Activated CD4-positive, alpha-beta T cell treated with anti-CD3 and anti-CD28 coated beads, Interleukin-10, Interleukin-2, amounts not matched to agents 100 ng/mL and 50 ng/mL, durations not matched to agents 16 hours and 8 hours (primary cell): ENCODE measurements at places on chromosomes 11 and 22.

DNA sequence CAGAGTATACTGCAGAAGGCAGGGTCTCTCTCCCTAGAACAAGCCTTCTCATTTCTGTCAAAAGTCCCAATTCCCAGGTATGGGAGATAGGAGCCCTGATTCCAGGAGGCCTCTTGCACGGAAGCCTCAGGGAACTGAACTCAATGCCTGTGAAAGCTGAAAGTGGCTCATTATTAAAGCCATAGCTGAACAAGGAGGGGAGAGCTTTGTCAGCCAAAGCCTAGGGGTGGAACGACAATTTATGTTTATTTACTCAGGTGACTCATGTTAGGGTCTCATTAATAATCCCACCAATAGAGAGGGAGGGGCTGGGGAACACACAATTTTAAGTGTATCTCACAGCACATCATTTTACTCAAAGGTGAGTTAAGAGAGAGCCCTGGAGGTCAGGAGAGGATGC lies 44.9 kb downstream of the DSCAML1 start:
- no peak for DNase-seq

DNA sequence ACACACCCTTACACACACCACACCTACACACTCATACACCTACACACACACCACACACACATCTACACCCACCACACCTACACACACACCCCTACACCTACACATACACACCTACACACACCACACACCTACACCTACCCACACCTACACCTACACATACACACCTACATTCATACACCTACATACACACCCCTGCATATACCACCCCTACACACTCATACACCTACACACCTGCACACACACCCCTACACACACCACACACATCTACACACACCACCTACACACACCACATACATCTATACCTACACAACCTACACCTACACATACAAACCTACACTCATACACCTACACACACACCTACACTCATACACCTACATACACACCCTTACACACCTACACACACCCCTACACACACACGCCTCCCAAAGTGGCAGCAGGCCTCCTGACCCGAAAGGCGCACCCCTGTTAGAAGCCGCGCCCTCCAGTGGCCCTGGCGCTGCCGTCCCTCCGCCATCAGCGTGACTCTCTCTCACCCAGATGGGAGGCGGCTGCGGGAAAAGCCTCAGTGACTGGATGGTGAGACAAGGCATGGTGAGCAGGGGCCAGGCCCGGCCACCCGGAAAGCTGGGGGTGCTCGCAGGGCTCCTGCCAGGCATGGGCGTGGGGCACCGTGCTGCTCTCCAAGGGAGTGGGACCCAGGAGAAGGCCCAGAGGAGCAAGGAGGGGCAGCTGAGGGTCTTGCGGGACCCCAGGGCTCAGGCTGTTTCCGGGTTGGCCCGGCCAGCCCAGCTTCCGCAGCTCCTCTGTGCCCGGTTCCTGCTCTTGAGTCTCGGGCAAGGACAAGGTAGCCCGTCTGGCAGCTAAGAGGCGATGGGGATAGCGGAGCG lies 37.0 kb upstream of the HMOX1 start:
- no peak for DNase-seq

DNA sequence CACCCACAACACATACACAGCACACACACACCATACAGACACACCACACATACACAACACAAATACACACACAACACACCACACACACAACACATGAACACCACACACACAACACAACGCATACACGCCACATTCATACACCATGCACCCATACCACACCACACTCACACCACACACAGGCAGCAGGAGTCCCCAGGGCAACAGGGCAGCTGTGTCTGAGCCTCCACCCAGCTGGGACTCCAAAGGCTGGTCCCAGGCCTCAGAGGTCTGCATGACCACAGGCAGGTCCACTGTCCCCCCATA lies 3.3 kb upstream of the WNT7B start:
- DNase-seq = no peak

- DNase-seq = no peak
Measured at GRCh38 chr11:31419138-31419537, 49.5 kb downstream of the DNAJC24 start.

DNA sequence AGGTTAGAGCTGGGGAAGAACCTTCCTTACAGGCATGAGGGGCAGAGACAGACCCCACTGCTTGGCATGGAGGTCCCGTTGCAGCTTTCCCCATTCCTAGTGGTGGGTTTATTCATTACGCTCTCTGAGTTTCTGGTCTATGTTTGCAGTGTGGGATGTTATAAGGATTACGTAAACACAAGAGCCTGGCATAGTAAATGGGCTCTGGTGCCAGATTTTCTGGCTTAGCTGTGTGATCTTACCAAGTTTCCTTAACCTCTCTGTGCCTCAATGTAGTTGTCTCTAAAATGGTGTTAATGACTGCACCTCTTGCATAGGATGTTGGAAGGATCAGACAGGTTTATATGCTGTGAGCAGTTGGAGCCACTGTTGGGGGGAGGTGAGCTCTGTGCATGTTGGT lies 15.1 kb downstream of the DTX4 start:
- DNase-seq = no peak

DNA sequence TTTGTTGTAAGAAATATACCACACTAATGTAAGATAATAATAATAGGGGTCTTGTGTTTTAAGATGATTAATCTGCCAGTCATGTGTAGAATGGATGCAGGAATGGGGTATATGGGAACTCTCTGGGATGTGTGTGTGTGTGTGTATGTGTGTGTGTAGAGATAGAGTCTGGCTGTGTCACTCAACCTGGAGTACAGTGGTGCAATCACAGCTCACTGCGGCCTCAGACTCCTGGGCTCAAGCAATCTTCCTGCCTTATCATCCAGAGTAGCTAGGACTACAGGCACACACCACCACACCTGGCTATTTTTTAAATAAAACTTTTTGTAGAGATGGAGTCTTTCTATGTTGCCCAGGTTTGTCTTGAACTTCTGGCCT lies 11.5 kb upstream of the PANX1 start:
- DNase-seq = no peak

GRCh38 chr22:34998921-34999320 lies 67.0 kb upstream of the ISX start:
- no peak for DNase-seq

DNA sequence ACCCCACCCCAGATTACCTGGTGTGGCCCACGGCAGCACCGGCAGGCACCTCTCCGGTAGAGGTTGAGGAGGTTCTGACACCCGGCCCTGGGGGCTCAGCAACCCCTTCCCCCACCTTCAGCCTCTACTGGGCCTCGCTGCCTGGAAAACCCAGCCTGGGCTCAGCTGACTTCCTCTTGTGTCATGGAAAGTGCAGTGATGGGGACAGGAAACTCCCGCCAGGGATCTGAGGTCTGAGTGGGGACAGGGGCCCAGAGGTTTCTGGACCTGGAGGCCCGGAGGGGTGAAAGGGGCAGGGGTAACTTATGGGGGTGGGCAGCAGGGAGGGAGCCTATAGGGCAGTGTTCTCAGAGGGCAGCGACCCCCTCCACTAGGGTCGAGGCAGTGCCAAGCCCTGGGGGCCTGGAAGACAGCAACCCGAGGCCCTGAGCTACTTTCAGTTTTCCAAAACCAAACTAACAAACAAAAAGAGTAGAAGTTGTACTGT lies 10.0 kb upstream of the CD5 start:
- DNase-seq = peak; percentile 69

- peak; percentile 61 for DNase-seq
Measured at GRCh38 chr22:47094861-47095330, 332.4 kb downstream of the TBC1D22A start.

GRCh38 chr11:131195661-131196517 lies 174.5 kb upstream of the NTM start:
- DNase-seq = no peak

DNA sequence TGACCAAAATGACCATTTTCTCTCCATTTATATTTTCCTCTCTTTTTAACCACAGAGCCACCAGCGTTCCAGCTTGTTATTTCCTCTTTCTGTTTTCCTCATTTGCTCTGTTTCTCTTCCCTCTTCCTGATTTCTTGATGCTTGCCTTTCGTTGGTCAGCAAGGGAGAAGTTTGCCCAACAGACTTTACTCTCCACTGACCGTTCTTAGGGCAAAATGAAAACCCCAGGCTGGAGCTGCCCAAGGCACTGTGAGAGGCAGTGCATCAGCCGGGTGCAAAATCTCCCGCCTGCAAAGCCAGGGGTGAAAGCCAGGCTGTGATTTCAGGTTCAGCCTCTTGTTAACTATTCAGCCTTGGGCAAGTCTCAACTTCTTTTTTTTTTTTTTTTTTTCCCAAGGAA lies 26.1 kb upstream of the APLP2 start:
- DNase-seq = no peak

- DNase-seq = no peak
Measured at GRCh38 chr11:86625544-86625943, 46.9 kb downstream of the ME3 start.

DNA sequence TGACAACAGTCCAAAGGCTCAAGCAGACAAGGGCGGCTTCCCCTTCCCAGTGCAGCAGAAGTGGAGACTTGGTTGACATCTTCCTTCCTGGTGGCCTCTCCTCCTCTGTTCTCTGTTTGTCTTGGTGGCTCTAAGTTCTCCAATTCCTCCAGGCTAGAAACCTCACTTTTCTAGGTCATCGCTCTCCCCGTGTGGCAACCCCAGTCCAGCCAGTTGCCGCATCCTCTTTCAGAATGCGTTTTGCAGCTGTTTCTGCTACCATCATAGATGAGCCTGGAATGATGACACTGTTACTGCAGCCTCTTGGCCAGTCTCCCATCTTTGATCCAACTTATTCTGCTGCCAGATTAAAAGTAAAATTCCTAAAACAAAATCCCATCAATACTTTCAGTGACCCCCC lies 201.5 kb downstream of the TRIM29 start:
- DNase-seq = no peak

DNA sequence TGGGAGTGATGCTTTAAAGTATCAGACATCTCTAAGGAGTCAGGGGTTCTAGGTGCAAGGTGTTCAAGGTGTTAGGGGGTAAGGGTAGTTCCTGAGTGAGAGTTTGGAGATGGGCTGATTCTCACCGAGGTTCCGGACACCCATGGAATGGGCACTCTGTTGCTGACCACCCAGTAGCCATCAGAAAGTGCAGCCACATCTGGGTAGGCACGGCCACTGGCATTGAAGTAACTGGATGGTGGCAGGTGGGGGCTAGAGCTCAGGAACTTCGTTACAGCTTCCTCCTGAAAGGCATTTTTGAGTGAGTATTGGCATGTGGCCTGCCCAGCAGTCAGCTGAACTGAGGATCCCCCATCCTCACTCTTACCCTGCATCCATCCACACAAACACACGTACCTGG lies 3.0 kb upstream of the TAF10 start:
- no peak for DNase-seq

DNA sequence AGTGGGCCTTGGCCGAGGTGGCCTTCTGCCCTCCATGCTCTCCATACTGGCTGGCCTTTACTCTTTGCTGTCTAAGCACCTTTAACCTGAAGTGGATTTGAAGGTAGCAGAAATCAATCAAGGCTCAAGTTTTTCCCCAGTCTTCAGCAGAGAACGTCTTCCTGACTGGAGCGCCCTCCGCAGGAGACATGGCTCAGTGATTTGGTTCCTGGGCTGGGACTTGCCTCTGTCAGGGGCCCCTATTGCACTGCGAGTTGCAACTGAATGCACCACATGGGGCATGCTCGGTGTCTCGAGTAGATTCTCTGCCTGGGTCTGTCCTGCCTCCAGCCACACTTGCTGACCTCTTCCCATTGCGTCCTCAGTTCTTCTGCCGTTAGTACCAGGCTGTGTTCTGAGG lies 79.6 kb downstream of the BMAL1 start:
- DNase-seq = no peak

DNA sequence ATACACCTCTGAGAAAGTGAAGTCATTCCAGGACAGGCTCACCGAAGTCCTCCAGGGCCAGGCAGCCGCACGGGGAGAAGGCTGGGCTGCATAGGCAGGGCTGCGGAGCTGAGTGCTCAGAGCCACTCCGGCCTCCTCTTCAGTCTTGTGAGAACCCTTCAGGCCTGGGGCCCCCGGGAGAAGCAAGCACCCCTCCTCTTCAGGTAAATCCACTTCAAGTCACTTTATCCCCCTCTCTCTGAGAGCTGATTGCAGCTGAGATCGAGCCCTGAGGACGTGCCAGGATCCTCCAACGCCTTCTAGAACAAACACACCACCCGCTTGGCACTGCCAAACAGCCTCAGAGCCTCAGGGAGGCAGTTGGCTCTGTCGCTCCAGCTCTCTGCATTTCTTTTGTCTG lies 1526.3 kb downstream of the BRD1 start:
- DNase-seq = no peak

DNA sequence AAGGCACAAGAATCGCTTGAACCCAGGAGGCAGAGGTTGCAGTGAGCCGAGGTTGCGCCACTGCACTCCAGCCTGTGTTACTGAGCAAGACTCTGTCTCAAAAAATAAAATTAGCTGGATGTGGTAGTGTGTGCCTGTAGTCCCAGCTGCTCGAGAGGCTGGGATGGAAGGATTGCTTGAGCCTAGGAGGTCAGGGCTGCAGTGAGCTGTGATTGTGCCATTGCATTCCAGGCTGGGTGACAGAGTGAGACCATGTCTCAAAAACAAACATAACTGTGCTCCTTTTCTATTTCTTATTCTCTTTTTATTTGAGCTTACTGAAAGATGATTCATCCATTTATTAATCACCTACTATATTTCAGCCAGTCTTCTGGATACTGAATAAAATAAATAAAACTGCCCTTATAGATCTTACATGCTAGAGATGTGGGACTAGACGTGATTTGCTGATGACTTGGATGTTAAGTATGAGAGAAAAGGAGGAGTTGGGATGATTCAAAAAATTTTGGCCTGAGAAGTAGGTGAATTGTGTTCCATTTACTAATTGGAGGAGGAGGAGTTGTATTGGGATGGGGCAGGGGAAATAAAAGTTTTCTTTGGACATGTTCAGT lies 18.0 kb downstream of the PAAF1 start:
- DNase-seq = no peak

- DNase-seq = no peak
Measured at GRCh38 chr22:27259433-27259832, 542.1 kb downstream of the MN1 start.

DNA sequence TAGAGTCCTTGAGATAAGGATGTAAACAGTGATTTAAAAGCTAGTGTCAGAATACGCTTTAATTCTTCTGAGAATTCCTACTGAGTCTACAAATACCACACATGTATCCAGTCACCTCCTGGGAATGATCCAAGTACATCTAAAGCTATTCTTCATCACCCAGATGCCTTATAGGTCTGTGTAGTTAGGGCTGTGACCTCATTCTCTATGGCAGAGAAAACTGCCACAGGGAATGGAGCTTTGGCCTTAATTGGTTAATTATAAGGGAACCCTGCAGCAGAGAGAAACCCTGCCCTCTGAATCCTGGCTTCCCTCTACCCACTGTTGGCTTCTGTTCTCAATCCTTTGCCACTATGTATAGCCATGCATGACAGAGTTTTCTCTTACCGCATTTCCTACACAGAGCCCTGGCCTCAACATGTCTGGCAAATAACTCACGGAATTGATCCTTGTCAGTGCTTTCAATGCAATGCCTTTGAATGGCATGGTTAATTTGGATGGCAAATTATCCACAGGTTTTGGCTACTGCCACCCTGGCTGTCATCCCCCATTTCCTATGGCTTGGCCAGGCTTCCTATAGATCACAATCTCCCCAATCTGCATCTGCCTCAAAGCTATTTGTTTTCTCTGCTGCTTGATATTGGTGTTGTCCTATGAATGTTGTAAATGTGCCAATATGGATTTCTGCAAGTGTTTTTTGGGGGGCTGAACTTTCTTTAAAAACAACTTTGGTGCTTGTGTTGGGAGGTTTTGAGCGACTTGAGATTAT lies 2.9 kb downstream of the DIXDC1 start:
- no peak for DNase-seq

- no peak for DNase-seq
Measured at GRCh38 chr11:45385423-45385822, 99.3 kb upstream of the SYT13 start.
